ENCODE measurements at places on chromosomes 2 and 18.

DNA sequence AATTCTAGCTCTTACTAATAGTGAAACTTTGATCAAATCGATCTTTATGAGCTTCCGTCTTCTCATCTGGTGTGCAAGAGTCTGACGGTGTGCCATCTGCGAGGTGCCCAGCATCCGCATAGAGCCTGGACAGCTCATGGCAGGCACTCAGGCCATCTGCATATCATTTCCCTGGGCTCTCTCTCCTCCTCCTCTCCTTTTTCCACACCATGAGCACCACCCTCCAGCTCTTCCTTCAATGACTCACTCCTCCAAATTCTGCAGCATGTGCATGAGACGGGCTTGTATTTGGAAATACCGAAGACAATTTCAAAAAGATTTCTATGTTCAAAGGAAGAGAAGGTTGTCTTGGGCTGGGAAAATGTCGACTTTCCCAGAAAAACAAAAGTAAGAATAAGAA lies 161.1 kb downstream of the CCBE1 start:
- peak; percentile 78 for DNase-seq

DNA sequence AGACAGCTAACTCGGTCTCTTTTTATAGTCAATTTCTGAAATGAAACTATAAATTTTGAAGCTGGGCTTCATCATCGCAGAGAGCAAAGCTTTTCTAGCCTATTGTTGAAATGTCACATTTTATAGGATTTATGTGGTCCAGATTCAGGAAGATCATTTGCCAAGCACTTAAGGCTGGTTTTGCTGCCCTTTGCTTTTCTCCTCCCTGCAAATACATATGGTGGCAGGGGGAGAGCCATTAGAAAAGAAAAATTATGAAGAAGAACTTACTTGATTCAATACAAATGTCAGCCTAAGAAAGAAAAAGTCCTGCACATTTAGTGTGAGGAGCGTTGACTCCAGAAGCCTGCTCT lies 206.9 kb upstream of the NRP2 start:
- no peak for DNase-seq

DNA sequence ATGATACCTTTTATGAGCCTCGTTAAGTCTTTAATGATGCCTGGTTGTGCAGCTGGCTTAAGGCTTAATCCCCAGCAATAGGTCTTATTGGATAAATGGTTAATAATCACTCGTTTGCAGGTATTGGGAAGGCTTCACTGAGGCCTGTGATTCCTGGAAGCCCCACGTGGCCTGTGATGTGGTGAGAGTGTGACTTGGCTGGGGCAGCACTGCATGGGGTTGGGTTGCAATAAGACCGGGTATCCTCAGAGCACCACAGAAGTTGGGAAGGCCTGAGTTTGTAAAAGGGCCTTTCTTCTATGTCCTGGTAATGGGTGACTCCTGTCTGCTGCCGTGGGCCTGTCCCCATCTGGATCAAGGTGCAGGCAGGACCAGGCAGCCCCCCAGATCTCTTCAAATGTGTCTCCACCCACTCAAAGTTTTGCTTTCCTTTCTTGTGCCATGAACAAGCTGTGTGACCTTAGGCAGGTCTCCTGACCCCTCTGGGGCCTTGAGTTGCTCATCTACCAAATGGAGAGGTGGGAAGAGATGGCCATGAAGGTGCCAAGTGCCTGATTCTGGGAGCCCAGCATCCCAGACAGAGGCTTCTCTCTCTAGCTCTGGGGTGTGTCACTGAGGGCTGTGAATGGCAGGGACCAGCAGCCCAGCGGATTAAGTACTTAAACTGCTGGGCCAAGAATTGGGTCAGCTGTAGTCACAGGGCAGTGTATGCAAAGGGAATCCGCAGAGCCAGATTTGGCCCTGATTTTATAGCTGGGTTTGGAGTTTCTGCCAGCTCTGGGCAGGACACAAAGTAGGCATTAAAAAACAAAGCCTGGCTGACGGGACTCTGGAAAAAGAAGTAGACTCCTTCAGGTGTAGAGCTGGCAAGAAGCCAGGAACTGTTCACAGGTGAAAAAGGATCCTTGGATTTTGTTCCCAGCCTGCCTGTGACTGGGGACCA lies 24.4 kb downstream of the LBH start:
- no peak for DNase-seq

DNA sequence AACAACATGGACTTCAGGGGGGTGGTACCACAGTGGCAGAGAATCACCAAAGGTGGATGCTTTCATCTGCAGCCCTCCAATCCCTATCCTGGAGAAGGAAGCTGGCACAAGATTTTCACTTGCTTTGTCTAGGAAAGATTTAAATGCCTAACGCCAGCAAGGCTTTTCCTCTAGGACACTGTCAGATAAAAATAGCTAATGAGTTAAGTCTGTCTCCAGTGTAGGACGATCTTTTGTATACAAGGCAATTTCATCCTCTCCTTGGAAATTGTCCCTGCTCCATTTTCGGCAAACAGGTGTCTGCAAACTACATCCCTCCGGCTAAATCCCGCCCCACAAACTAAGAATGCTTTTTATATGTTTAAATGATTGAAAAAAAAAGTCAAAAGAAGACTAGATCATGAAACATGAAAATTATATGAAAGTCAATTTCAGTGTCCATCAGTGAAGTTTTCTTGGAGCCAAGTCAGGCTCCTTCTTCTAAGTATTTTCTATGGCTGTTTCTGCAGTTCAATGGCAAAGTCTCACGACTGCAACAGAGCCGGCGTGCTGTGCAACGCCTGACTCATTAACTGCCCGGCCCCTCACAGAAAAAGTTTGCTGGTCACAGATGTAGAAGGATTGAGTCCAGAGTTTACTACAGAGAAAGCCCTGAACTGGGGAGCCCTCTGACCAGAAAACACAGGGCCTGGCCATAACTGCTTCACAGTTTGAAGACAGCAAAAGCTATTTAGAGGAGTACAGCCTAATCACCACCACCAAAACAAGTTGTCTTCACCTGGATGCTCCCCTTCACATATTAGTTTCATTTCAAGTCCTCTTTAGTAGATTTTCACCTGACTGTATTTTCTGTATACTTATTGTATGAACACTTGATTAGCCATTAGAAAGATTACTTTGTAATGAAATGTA lies 52.3 kb downstream of the PIEZO2 start:
- no peak for DNase-seq

- DNase-seq = no peak
Measured at GRCh38 chr2:69564604-69565003, 78.9 kb downstream of the AAK1 start.

DNA sequence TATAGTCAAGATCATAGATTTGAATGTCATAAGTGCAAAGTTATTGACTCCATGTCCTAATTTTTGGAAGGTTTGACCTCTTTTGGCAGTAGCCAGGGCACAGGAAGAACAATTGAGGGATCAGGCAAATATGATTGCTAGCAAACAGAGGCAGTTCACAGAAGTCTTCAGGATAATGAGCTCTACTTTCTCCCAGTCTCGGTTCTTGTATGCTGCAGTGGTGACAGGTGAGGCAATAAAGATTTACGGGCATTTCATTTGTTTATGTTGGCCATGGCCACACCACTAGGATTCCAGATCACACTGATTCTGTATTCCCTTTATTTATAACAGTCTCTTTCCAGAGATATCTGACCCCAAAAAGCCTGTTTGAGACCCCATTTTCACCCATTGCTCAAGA lies 137.5 kb downstream of the UBR3 start:
- DNase-seq = no peak

- DNase-seq = peak; percentile 33
Measured at GRCh38 chr2:204024503-204024902, 87.9 kb downstream of the ICOS start.

- DNase-seq = peak; percentile 44
Measured at GRCh38 chr2:25324905-25325592, 16.7 kb downstream of the DNMT3A start.

- DNase-seq = no peak
Measured at GRCh38 chr2:59277671-59278070, 1036.5 kb upstream of the FANCL start.

DNA sequence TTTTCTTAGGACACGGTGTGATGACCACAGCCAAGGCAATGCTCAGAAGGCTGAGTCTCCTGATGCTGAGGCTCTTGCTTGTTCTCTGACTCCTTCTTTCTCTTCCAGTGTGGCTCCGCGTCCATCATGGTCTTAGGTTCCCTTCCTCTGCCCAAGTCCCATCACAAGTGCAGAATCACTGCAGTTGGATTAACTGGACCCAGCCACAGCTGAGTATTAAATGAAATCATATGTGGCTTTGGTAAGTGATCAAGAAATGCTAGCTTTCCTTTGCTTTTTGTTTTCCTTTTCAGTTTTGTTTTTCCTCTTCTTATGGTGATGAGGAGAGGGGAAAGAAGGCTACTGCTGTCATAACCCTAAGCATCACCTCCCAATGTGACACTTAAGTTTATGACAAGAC lies 375.8 kb downstream of the INSIG2 start:
- DNase-seq = no peak

Measured in fibroblast of skin of back (primary cell).